ENCODE measurements at places on chromosomes 7 and 10. TPM values are rescaled to one million over a fixed set of nuclear protein-coding genes. Genes with fewer than 3 reads are reported as not detected.

Gene CPA4
- 2.3 TPM for total RNA-seq

Gene NEUROG3
- total RNA-seq: not detected

Gene SLC39A12
- total RNA-seq: not detected

Gene FOXP2
- total RNA-seq: 24.7 TPM

Gene MMD2
- 3.7 TPM for total RNA-seq

Gene DNAJC12
- 5.1 TPM for total RNA-seq

Gene PRTFDC1
- 4.7 TPM for total RNA-seq

Gene NRG3
- total RNA-seq: 1.4 TPM

Gene LIPM
- not detected for total RNA-seq

Data from sciatic nerve (tissue), 2 donors.